ENCODE measurements at places on chromosomes 6 and 20. TPM values are rescaled to one million over a fixed set of nuclear protein-coding genes. Genes with fewer than 3 reads are reported as not detected.

GRCh38 chr6:35673755-35674154 lies 15.0 kb downstream of the FKBP5 start:
- DNase-seq, result no peak

GRCh38 chr6:101126501-101126900 lies 245.4 kb upstream of the ASCC3 start:
- no peak for DNase-seq

GRCh38 chr6:14664112-14664601 lies 546.6 kb downstream of the CD83 start:
- DNase-seq, result no peak

The CST5 gene
- total RNA-seq, result not detected

The TCP11 gene
- total RNA-seq, result 2.0 TPM

The SOX12 gene
- 11.8 TPM for total RNA-seq

DNA sequence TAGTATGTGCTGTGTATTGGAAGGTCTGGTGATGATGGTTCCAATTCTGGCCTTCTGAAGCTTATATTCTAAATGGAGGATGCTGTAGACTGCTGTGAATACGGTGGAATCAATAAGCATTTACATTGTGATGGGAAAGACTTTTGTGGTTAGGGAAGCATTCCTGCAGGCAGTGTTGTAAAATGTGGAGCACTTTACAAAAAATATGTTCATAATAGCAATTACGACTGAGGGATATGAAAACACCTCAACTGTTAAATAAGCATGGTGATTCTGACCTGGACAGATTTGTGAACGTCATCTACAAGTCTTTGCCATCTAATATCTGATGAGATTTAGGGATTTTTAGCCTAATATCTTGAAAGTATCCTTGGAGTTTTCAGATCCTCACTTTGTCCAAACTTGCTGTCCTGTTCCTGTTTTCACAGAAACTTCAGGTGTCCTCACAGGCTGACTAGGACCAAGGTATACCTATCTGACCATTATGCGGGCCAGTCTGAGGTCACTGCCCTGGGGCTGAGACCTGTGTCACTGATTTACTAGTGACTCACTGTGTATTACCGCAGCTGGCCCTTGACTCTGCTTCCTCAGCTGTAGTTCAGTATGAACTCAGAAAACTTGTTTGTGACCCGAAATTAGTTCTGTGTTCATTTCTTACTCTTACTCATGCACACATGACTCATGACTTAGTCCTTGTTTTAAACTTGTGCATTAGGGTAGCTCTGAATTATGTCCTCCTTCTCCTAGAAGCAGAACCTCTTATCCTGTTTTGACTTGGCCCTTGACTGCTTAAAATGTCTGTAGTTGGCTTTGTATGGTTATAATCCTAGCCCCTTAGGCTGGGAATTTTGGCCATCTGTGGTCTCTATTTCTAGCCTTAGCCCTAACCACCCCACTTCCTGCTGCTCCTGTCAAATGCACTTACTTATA lies 343.0 kb downstream of the CDKAL1 start:
- DNase-seq, result no peak

- no peak for DNase-seq
These were observed 2.9 kb downstream of the MAP3K7 start for GRCh38 chr6:90583836-90584481.

The VGLL2 gene
- total RNA-seq, result 0.11 TPM

The PKIB gene
- total RNA-seq, result 12.8 TPM

The RNF5 gene
- total RNA-seq, result 70.6 TPM

DNA sequence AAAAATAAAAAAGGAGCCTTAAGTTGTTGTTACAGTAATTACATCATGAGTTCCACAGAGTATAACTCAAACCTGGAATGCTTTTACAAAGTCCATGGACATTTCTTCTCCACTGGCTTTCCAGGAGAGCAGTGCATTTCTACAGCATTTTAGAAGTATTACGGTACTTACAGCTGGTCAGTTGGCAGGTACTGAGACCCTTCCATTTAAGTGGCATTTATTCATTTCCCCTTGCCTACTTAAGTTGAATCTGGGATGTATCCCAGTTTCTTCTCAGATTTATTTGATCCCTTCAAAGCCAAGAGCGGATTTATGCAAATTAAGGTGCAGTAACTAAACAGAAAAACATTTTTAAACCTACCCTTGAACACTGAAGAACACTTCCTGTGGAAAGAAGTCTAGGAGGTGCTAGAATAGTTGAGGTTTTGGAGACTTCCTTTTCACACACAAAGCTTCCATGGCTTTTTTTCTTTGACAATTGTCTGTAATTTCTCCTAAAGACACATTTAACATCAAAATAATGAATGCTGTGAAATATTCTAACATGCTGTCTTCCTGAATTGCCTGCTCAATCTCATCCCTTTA lies 3.4 kb downstream of the PRDM13 start:
- no peak for DNase-seq

Data from spinal cord (tissue), 10 donors.